GM23248 (cell line): ENCODE measurements at places on chromosomes 7 and 10.

DNA sequence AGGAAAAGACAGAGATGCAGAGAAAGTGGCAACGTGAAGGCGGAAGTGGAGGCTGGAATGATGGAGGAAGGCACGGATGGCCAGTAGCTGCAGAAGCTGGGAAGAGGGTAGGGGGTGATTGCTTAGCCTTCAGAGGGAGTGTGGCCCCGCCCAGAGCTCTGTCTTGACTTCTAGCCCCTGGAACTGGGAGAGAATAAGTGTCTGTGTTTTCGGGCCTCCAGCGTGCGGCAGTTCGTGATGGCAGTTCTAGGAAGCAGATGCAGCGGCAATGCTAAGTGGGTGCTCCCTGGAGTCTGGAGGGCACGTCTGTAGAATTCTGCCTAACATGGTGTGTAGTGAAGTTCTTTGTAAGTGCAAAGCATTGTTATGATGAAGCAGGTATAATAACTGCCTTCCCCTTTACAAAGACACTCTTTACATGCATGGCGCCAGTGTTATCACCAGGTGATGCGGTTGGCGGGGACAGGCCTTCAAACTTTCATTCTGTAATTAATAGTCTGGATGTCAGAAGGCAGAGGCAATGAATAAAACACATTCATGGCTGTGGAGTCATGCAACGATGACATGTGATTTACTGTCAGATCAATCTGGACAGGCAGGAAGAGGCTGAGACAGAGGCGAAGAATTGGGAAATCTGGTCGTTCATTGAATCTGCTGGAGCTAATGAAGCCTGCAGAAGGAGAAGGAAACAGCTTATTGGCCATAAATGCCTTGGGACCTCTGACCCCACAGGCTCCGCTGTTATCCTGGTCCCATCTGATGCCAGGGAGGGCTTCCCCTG lies 228.6 kb downstream of the GLRX3 start:
- DNase-seq, result no peak

DNA sequence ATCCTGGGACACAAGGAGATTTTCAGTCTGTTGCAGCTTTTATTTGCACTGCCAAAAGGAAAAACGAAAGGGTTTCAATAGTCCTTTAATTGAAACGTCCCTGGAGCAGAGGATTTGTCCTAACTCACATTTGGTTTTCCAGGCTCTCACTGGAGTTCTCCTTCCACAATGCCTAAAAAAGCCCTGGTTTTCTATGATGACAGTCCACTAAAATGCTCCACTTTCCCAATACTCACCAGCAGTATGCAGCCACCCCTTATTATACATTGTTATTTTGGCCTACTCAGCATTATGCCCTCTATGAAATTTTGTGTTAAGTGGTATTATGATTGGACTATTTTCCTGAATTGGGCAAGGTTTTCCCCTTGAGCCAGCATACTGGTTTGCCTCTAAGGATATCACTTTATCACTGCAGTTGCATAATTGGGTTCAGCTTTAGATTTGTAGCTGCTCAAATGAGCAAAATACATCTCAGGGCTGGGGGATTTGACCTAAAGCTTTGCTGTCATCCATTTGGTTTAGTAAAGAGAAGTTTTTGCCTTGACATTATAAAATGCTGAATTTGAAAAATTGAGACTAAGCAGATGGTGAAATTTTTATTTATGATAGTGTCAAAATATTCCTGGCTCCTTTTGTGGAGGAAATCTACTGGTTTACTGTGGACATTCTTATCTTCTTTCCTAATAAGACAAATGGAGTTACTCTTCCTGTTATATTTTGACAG lies 239.2 kb downstream of the RNLS start:
- peak; percentile 0 for DNase-seq

DNA sequence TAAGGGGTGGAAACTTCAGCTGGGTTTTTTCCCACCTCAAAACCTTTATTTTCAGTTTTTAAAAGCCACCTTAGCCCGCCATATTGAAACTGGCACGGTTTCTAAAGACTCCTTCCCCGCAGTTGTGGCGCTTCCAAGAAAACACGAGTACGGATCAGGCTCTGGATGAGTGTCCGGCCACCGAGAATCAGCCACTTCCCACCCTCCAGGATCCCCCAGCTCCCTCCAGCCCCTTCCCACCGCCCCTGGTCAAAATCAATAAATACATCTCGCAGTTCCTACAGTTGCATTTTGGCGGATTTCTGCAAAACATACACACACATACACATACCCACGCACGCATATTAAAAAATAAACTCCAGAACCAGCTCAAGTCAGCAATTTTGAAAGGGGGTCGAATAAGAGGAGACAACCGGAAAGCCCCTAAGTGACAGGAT lies 1.1 kb downstream of the SFMBT2 start:
- DNase-seq, result peak; percentile 21

DNA sequence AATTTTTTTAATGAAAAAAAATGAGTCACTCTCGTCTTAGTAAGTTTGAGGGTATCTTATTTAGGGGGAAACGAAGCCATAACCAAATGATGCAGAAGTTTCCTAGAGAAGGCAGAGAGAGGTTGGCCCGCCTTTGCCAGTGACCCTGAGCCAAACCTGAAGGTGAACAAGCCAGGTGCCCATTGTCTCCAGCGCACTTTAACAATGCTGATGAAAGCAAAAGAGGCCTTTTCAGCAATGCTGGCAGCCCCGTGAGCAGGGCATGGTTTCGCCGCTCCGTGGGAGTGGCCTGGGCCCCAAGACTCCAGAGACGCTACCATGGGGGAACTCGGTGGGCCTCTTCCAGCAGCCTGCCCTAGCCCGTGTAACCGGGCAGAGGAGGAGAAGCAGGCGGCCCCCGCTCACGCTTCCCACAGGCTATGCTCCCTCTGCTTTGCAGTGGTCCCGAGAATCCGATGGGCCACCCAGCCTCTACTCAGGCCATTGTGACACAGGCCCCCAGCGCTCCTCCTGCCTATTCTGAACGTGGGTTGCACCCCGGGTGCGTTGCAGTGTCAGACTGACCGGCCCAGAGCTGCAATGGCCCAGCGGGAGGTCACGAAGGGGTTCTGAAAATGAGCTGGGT lies 14.0 kb upstream of the UNCX start:
- no peak for DNase-seq

DNA sequence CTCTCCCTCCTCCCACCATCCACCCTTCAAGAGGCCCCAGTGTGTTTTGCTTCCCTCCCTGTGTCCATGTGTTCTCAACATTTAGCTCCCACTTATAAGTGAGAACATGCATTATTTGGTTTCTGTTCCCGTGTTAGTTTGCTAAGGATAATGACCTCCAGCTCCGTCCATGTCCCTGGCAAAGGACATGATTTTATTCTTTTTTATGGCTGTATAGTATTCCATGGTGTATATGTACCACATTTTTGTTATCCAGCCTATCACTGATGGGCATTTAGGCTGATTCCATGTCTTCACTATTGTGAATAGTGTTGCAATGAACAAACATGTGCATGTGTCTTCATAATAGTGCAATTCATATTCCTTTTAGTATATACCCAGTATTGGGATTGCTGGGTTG lies 79.7 kb downstream of the MRPL32 start:
- DNase-seq, result no peak

- DNase-seq, result no peak
Observed at GRCh38 chr10:72819053-72819452, 74.5 kb upstream of the OIT3 start.

DNA sequence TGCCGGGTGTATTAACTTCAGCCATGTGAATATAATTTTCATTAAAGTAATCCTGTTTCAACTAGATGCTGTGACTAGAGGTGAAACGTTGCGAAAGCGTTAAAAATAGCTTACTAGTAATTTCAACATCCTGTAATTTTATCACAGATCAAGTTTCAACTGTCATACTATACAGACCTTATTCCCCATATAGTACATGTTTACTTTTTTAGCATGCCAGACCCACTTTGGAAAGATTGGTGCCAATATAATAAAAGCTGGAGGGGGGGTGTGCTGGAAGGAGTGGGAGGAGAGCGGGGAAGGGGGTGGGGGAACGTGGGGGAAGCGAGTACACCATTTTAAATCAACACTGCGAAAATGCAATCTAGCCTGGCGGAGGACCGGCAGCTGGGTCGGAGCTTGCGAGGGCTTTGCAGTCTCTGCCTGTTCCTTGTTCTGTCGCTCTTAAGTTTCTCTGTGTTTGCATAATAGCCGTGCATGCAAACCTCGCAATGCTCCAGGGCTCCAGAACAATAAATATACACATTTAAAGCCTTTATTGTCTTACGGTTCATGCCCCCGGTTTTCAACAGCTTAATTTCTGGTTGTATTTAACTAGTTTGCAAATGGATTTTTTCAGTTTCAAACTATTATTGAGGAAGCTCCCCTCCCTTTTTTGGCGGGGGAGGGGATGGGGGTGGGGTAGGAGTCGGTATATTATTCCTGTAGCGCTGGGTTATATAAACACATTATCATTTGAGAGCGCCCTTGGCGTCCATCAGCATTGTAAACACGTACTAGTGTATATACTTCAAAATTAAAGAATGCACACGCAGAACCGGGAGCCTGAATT lies 1.3 kb upstream of the ARID5B start:
- peak; percentile 87 for DNase-seq

GRCh38 chr10:51327432-51327831 lies 253.1 kb downstream of the PRKG1 start:
- no peak for DNase-seq

DNA sequence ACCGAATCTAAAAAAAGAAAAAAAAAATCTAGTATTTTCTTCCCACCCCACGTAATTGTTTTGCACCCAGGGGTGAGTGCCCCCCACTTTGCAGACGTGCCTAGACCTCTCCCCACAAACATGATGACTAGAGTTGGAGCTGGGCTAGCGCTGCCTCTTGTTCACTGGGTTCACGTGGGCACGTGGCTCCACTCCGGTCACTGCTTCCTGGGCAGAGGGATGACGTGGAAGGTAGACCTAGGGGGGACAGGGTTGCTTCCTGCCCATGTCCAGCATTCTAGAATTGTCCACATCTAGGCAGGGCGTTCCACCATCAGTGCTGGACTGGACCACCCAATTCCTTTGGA lies 861 bp upstream of the LIMK1 start:
- no peak for DNase-seq

- no peak for DNase-seq
Observed at GRCh38 chr7:155737590-155737989, 74.7 kb downstream of the SHH start.

- DNase-seq, result no peak
Observed at GRCh38 chr10:90856261-90856660, 1.6 kb downstream of the HTR7 start.

DNA sequence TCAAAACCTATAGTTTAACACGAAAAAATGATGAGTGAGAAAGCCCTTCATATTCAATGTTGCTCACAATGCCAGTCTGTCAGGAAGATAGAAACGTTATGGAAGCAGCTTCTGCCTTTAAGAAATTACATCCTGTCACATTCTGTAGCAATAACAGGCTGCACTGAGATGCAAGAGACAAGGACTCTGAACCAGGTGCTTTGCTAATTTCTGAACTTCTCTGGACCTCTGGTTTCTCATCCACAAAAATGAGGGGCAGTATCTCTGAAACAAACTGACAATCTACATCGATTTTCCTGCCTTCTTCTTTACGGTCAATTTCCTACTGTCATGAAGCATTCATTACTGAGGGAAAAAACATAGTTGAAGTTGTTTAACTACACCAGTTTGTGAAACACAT lies 234.0 kb downstream of the SNX13 start:
- DNase-seq, result peak; percentile 2
